ENCODE measurements at places on chromosomes 7 and 10. TPM values are rescaled to one million over a fixed set of nuclear protein-coding genes. Genes with fewer than 3 reads are reported as not detected.

The CDC14C gene
- total RNA-seq: not detected

The COL13A1 gene
- total RNA-seq: 6.7 TPM

The TMEM26 gene
- total RNA-seq: 5.8 TPM

The MBL2 gene
- total RNA-seq: 0.06 TPM

The CLDN4 gene
- 150 TPM for total RNA-seq

All from lung (tissue), 17 donors.